ENCODE measurements at places on chromosomes 5 and 9.

GRCh38 chr5:32047056-32047455 lies 127.1 kb downstream of the GOLPH3 start:
- DNase-seq, result no peak

DNA sequence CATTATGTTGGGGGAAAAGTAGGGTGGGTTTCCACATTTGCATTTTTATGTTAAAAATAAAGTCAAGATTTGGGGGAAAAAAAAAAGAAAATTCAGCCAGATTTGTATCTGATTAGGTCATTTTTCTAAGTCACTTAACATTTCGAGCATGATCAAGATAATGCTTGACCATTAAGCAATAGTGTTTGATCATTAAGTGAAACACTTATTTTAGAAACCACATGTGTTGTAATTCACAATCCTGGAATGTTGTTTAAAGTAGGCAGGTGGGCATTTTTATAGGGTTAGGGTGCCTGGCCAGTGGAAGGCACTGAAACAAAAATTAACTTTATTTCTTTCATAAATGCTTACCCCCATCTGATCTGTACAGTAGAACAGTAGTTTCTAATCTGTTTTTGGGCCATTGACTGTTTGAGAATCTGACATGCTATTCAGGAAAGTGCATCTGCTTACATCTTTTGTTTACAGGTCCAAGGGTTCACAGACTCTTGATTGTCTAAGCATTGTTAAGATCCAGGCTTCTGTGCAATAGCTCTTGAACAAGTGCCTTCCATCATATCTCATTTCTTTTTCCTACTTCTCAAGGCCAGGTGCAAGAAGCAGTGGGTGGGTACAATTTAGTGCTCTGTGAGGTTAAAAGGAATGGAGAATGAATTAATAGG lies 9.1 kb downstream of the ZCCHC9 start:
- no peak for DNase-seq

DNA sequence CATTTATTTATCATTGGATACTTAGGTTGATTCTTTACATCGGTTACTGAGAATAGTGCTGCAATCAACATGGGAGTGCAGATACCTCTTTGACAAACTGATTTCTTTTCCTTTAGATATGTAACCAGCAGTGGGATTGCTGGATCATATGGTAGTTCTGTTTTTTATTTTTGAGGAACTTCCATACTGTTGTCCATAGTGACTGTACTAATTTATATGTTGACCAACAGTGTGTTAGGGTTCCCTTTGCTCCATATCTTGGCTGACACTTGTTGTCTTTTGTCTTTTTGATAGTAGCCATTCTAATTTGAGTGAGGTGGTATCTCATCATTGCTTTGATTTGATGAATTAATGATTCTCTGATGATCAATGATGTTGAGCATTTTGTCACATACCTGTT lies 137.3 kb upstream of the PITX1 start:
- no peak for DNase-seq

GRCh38 chr9:69089491-69089890 lies 53.9 kb downstream of the FXN start:
- DNase-seq, result no peak

DNA sequence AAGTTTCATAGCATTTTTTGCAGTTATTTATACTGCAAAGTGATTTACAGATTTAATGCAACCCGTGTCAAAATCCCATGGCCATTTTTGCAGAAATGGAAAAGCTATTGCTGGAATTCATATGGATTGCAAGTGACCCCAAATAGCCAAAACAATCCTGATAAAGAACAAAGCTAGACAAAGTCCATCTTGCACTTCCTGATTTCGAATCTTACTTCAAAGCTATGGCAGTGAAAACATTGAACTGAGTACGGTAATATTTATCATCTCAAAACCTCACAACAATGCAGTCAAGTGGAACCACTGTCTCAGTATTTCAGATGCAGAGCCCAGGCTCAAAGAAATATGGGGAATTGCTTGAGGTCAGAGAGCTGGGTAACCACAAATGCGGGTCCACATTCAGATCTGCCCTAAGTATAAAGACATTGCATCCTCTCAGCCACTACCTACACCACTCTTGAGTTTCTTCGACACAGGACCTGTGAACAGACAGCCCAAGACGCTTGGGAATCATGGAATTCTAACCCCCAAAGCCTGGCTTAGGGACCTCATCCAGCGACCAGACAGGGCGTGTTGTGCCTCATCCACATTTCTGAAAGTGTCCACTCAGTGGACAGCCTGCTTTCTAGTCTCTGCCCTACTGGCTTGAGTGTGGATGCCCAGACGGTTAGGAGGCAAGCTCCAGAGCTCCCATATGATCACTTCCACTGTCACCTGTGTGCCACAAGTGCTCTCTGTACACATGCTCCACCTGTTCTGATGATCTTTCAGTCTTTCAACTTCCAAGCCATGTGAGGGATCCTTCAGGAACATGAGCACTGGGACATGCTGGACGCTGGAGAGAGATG lies 39.3 kb upstream of the KCNIP1 start:
- DNase-seq, result no peak
